Activated T-cell treated with anti-CD3 and anti-CD28 coated beads for 1 hour (primary cell): ENCODE measurements at places on chromosomes 11 and 22.

GRCh38 chr22:39132281-39132680 lies 20.2 kb downstream of the CBX7 start:
- no peak for DNase-seq

GRCh38 chr22:29096736-29097669 lies 24.2 kb downstream of the KREMEN1 start:
- no peak for DNase-seq

- DNase-seq: no peak
Measured at GRCh38 chr11:2147391-2147790, 8.2 kb upstream of the IGF2 start.

DNA sequence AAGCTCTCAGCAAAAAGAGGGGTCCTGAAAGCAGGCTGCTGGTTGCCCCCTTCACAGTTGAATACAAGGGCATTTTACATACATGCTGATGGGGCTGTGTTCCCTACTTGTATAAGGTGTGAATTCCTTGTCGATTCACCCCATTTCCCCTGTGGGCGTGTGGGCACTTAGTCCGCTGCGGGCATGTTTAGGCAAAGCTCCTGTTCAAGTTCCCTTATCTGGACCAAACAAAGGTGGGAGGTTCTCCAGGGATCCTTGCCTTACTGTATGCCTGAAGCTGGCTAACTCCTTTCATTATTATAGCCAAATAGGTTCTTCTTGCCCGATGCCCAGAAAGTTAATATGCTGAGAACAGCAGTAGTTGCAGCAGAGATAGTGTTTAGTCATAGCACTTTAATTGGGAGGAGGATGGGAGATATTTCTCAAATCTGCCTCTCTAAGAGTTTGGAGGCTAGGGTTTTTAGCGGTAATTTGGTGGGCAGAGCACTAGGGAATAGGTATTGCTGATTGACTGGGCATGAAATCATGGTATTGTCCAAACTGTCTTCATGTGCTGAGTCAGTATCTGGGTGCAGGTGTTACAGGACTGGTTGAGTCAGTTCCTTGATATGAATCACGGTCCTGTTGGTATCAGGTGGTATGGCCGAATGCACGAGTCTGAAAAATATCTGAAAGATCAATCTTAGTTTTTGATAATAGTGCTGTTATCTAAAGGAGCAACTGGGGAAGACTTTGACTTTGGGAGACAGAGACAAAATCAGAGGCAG lies 32.7 kb downstream of the METTL15 start:
- DNase-seq: no peak

GRCh38 chr11:47241841-47242301 lies 6.7 kb downstream of the ACP2 start:
- no peak for DNase-seq

GRCh38 chr11:104061853-104062521 lies 25.5 kb downstream of the DDI1 start:
- DNase-seq: no peak

GRCh38 chr11:75270896-75271418 lies 30.4 kb downstream of the TPBGL start:
- no peak for DNase-seq

GRCh38 chr11:114297806-114298709 lies 1.9 kb downstream of the NNMT start:
- DNase-seq: no peak

- no peak for DNase-seq
Measured at GRCh38 chr11:65654375-65655349, 8.1 kb downstream of the RELA start.

GRCh38 chr11:122745111-122745510 lies 89.6 kb downstream of the UBASH3B start:
- no peak for DNase-seq

- DNase-seq: no peak
Measured at GRCh38 chr11:122893131-122893530, 10.6 kb downstream of the JHY start.

GRCh38 chr22:46749682-46750529 lies 11.9 kb upstream of the CERK start:
- no peak for DNase-seq

- DNase-seq: no peak
Measured at GRCh38 chr11:26704249-26704648, 17.6 kb downstream of the SLC5A12 start.

DNA sequence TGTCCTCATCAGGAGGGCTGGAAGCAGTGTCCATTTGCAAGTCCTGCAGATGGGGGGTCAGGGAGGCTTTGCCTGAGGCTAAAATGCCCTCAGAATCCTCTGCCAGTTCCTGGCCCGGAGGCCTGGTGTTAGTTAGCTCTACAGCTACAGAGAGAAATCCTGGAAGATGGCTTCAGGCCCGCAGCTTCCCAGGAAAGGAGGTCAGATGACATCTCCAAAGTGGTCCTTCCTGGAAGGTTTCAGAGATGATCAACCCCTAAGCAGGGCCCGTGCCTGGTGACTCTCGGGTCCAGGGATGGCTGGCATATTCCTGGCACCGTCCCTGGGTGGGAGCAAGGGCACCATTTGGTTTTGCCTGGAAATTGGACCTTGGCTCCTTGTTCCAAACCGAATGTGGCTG lies 959.1 kb downstream of the BRD1 start:
- no peak for DNase-seq

- DNase-seq: peak; percentile 72
Measured at GRCh38 chr22:41682033-41682807, 6.4 kb downstream of the SNU13 start.

GRCh38 chr11:108805030-108805429 lies 140.2 kb downstream of the DDX10 start:
- no peak for DNase-seq

GRCh38 chr11:118768690-118769089 lies 22.3 kb downstream of the DDX6 start:
- no peak for DNase-seq

DNA sequence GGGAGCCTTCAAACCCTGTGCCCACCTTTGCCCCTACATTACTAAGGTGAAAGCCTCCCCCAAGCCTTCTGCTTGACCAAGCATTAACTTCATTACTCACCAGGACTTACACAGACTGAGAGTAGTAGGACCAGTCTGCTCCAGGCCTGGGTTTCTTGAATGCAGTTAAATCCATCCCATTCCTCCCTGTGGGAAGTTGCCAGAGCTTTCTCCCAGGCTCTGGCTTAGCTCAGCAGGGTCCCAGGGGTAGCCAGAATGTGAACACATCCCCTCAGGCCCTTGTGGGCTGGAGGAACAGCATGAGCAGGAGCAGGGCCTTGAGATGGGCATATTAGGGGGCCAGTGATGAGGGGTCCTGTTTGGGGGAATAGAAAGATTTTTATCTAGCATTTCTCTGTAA lies 59.9 kb downstream of the RRM1 start:
- no peak for DNase-seq
